ENCODE measurements at places on chromosomes 4 and X.

DNA sequence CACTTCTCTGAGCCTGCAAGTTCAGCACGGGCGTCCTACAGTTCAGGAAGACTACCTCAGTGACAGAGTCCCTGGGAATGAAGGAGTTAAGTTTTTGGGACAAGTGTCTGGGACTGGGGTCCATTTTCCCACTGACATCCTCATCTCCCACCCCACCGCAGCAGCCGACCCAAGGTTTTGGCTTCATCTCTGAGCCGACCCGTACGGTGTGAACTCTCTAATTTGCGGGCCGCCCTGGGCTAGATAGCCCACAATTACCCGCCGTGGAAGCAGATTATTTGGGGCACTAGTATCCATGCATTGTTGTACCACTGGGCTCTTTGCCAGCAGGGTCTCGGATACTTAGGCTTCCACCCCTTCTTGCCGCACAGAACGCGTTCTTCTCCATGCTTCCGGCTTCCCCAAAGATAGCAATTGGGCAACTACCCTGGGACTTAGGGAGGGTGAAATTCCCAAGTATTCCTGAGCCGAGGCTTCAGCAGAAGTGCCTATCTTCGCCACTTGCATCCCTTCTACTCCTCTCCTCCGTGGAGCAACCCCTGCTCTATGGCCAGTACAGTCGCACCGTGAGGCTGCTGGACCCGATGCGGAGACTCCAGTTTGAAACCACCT is 2.4 kb downstream of the IL1RAPL2 start:
- DNase-seq = no peak

DNA sequence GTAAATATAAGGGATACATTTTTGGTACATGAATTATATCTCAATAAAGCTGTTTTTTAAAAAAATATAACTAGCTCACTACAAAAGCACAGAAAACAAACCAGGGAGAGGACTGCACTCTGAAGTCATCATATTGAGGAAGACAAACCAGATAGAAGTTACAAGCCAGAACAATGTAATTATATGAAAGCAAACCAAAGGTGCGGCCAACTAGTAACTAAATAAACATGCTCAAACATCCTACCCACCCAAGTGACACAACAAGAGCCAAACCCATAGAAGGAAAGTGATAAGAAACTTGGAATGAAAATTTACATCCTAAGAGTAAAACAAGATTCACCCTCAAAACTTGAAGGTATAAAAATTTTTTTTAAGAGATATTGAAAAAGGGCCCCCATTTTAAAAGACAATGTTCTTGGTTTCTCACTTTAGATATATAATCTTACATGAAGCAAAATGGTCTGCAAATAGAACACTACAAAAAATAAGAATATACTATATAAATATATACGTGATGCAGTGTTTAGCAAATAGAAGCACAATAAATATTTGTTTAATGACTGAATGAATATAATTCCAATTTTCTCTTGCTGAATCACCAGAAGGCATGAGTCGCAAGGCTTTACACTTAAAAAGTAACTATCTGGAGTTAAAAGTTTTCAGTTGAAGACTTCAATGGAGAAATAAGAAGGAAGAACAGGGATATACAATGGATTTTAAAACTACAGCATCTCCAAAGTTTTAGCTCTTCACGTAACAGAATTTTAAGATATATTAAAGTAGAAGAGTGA is 4.0 kb upstream of the SH3D19 start:
- DNase-seq = no peak

- DNase-seq = no peak
These were observed 127.3 kb upstream of the FAT4 start for GRCh38 chr4:125187226-125188176.

GRCh38 chrX:76919761-76920160 is 492.3 kb downstream of the MAGEE1 start:
- DNase-seq = no peak
